Hematopoietic multipotent progenitor cell (in vitro differentiated cells): ENCODE measurements at places on chromosomes 16 and 17. TPM values are rescaled to one million over a fixed set of nuclear protein-coding genes. Genes with fewer than 3 reads are reported as not detected.

Gene RGS9
- 0.27 TPM for total RNA-seq

Gene CACNA1H
- under 0.01 TPM for total RNA-seq

Gene RAC3
- total RNA-seq: 18.9 TPM

Gene MYH8
- total RNA-seq: not detected

Gene RCVRN
- total RNA-seq: 0.27 TPM

Gene EFNB3
- under 0.01 TPM for total RNA-seq

- no peak for DNase-seq
Measured at GRCh38 chr17:82346342-82347300, 12.4 kb upstream of the TEX19 start.

DNA sequence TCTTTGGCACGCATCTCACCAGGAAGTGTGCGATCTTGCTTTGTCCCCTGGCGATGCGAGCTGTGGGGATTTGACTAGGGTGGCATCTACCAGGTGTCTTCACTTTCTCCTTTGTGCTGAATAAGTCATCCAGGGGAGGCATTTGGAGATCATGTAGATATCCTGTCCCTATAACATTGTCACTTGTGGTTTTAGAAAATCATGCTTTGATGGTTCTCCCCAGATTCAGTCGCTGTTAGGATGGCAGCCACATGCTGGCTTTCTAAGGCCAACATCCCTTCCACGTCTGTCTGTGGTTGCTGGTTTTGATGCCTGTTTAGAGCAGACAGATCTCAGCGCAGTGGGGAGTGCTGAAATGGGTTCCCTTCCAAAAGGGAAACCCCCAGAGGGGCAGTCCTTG lies 2.5 kb downstream of the ADAD2 start:
- DNase-seq: no peak

GRCh38 chr17:7237761-7238419 lies 1.4 kb downstream of the PHF23 start:
- DNase-seq: peak; percentile 70

GRCh38 chr17:28136923-28137322 lies 94.4 kb downstream of the NLK start:
- no peak for DNase-seq

GRCh38 chr17:60107526-60108257 lies 29.0 kb upstream of the HEATR6 start:
- DNase-seq: peak; percentile 15

DNA sequence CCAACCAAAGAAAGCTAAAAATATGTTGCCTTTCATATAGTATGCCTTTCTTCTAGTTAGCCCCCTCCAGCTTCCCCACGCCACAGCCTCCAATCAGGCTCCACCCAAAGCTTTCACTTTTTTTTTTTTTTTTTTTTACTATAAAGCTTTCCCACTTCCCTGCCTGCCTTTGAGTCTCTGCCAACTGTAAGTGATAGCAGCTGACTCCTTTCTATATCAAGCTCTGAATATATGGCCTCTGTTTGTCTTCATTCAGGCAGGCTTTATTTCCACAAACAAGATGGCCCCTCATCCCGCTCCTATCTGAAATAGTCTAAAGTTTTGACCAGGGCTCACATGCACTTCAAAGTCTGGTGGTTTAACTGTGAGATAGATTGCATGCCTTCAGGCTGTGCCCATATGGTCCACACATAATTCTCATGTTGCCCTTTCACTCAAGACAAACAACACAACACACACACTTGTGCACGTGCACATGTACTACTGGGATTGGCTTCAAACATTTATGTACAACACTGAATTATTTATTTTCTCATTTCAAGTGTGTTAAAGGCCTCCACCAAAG lies 39.8 kb upstream of the DYNLRB2 start:
- DNase-seq: no peak
